ENCODE measurements at places on chromosomes 5 and 9.

- DNase-seq = no peak
Observed at GRCh38 chr5:116084287-116084691, 536 bp upstream of the COMMD10 start.

DNA sequence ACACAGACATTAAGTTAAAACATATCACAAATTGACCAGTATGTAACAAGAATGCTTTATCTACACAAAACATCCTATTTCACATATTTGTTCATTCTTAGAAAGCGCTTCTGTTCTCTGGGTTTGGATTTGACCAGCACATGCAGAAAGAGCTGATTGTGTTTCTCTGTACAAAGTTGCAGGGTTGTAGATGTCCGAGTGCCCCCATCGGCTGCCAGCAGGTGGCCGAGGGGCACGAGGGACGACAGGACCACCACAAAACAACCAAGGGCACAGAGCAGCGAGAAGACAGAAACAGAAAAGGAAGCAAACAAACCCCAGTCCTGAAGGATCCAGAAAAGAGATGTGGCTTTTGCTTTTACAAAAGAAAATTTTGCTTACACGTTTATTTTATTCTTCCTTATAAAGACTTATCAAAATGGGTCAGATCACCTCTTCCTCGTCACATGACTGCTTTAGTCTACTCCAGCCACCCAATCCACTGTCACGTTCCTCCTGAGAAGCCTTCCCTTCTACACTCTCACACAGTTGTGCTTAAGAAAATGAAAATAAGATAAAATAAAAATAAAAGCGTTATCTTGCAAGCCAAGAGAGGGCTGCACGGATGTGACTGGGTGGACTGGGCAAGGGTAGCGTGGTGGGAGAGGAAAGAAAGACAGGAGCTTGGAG, 9.5 kb downstream of the OTP start:
- DNase-seq = no peak

GRCh38 chr5:127923804-127924570, 159.6 kb upstream of the SLC12A2 start:
- DNase-seq = no peak

GRCh38 chr5:353612-354580, 32.4 kb downstream of the AHRR start:
- no peak for DNase-seq

- DNase-seq = no peak
Observed at GRCh38 chr9:92654481-92655301, 15.2 kb downstream of the IPPK start.

GRCh38 chr5:59873113-59873512, 20.4 kb downstream of the PDE4D start:
- DNase-seq = no peak

- DNase-seq = no peak
Observed at GRCh38 chr9:131426545-131426944, 32.7 kb downstream of the PRRC2B start.

DNA sequence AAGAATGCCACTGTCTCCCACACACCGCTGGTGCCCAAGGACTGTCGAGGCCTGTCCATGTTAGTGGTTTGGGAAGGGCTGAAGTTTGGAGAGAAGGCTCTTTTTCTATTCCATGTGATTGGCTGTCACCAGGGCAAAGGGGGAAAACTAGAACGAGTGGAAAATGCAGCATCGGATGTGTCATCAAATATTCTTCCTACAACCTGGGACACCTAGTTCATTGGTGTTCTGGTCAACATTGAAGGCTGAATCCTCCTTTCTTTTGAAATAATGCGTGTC, 53.2 kb downstream of the PIK3R1 start:
- no peak for DNase-seq

DNA sequence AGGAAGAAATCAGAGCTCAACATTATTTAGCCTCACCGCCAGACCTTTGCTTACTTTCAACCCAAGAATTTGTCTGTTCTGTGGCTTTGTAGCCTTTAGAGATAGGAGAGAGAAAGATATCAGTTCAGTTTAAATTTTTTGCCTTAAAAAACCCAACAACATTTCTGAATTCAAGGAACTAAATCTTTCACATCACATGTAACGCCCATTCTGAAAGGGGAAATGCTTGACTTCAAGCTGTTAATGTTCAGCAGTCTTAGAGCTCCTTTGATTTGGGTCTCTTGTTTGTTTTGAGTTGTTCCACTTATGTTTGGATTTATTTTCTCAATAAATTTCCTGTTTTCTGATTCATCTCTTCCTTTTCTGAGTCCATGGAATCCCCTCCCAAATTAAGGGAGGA, 294.5 kb downstream of the ARHGAP26 start:
- no peak for DNase-seq

- no peak for DNase-seq
Observed at GRCh38 chr5:158456756-158457155, 597.8 kb upstream of the CLINT1 start.

- no peak for DNase-seq
Observed at GRCh38 chr9:8156346-8156745, 356.8 kb upstream of the DMAC1 start.

DNA sequence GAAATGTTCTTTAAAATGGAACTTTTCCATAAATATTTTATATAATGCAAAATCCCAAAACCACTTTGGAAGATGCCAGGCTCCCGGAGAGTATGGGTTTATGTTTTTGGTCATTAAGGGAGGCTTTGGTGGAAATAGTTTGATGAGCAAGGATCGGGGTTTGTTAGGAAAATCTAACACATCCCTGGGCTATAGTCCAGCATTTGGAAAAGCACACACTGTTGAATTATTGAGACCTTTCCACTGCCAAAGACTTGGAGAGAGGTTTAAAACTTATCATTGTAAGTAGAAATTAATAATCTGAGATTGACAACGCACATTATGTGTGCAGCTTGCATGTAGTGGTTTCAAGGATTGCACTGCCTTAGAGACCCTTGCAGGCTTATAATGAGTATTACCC, 156.3 kb downstream of the PARP8 start:
- no peak for DNase-seq

- no peak for DNase-seq
Observed at GRCh38 chr5:158951436-158952247, 148.1 kb downstream of the EBF1 start.

- no peak for DNase-seq
Observed at GRCh38 chr5:114018186-114018585, 343.7 kb upstream of the KCNN2 start.

- no peak for DNase-seq
Observed at GRCh38 chr9:81850724-81851123, 77.5 kb upstream of the SPATA31D4 start.

DNA sequence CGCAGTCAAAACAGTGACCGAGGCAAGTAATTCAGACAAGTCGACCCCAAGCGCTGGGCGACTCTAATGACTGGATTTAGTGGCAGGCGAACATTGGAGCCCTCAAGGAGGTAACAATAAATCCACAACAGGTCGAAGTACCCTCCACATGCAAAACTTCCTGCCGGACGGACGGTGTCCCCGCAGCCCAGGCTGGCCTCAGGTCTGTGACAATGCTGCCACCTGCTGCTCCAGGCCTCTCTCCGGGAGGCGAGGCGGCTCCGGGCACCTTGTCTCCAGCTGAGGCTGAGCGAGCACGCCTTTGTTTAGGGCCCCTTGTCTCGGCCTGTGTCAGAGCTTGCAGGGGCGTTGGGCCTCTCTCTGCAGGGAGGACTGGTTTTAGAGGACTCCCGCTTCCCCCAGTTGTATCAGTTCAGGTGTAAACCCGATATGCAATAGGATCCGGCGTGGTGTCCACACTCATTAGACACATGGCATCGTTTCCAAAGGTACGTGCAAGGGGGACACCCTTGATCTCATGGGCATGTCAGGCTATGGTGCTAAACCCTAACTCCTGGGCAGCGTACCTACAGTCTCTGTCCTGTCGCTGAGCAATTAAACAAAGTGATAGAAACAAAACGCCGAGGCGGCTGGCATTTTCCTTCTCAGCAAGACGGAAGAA, 628.0 kb upstream of the ADAMTS16 start:
- DNase-seq = no peak

GRCh38 chr5:104789366-104789765, 1226.8 kb upstream of the NUDT12 start:
- DNase-seq = no peak

- DNase-seq = no peak
Observed at GRCh38 chr9:134329576-134329855, 3.3 kb downstream of the RXRA start.

GRCh38 chr9:130997925-130998596, 10.9 kb upstream of the LAMC3 start:
- no peak for DNase-seq

- DNase-seq = no peak
Observed at GRCh38 chr5:138686668-138687067, 66.6 kb upstream of the CTNNA1 start.

- DNase-seq = no peak
Observed at GRCh38 chr5:135211083-135211790, 177.2 kb upstream of the PITX1 start.

GRCh38 chr5:166346726-166347374, 1944.6 kb upstream of the WWC1 start:
- no peak for DNase-seq

DNA sequence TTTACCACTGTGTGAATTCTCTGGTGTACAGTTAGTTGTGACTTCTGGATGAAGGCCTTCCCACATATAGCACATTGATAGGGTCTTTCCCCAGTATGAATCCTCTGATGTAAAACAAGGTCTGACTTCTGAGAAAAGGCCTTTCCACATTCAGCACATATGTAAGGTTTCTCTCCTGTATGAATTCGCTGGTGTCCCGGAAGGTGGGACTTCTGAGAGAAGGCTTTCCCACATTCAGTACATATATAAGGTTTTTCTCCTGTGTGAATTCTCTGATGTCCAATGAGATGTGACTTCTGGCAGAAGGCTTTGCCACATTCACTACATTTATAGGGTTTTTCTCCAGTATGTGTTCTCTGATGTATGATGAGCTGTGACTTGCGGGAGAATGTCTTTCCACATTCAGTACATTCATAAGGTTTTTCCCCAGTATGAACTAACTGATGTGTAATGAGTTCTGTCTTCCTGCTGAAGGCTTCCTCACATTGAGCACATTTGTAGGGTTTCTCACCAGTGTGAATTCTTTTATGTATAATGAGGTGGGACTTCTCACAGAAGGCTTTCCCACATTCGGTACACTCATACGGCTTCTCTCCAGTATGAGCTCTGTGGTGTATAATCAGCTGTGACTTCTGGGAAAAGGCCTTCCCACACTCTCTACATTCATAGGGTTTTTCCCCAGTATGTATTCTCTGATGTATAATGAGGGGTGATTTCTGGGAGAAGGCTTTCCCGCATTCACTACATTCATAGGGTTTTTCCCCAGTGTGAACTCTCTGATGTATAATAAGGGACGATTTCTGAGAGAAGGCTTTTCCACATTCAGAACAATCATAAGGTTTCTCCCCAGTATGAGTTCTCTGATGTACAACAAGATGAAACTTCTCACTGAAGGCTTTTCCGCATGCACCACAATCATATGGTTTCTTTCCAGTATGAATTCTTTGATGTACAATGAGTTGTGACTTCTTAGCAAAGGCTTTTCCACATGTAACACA, 9.1 kb downstream of the ZNF300 start:
- no peak for DNase-seq

DNA sequence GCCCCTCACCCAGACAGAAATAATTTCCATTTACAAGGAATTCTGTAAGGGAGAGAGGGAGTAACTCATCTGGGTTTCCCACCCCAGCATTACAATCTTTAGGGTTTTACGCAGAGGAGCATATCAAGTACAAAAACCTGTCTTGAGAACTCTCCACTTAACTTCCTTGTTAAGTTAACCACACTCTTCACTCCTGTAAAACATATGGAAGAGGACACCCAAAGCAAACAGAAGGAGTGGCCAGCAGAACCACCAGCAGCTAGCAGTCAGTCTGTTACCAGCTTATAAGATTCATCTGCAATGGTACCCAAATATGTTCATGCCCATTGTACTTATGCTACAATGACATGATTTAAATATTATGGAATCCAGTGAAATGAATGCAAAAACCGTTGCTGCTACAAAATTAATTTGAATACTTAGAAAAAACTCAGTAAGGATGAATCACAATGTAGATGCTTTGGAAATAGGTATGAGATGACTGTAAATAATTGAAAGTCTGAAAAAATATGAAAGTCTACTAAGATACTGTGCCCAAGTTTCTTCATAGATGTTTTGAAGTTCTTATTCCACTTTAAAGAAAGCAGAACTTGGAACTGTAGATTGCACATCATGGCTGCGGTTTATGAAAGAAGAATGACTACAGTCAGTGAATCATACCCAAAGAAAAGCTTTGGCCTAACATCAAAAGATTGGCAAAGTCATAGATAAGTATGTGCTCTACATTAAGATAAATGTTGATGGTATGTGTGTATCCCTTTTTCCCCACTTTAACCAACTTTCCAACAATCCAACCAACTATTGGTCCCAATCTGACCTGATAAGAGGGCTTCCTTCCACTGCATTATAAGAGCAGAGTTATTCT, 233.6 kb downstream of the ACTL7B start:
- no peak for DNase-seq

- DNase-seq = no peak
Observed at GRCh38 chr5:78497573-78498533, 137.4 kb downstream of the SCAMP1 start.

- DNase-seq = no peak
Observed at GRCh38 chr9:71094708-71095251, 26.6 kb downstream of the TRPM3 start.

DNA sequence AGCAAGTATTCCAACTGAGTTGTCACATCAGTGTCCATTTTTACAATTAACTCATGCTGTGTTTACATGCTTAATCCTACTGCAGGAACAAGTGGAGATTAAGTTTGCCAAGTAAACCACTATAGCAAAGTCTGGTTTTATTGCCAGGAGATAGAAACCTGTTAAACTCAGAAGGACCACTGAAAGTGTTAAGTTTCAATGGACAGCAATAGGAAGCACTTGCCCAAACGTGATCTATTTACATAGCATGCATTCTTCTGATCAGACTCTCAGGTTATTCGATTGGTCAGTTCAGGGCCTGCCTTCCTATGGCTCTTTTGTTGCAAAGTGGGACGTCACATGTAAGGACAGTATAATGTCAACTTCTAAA, 28.0 kb upstream of the IFNK start:
- DNase-seq = no peak

DNA sequence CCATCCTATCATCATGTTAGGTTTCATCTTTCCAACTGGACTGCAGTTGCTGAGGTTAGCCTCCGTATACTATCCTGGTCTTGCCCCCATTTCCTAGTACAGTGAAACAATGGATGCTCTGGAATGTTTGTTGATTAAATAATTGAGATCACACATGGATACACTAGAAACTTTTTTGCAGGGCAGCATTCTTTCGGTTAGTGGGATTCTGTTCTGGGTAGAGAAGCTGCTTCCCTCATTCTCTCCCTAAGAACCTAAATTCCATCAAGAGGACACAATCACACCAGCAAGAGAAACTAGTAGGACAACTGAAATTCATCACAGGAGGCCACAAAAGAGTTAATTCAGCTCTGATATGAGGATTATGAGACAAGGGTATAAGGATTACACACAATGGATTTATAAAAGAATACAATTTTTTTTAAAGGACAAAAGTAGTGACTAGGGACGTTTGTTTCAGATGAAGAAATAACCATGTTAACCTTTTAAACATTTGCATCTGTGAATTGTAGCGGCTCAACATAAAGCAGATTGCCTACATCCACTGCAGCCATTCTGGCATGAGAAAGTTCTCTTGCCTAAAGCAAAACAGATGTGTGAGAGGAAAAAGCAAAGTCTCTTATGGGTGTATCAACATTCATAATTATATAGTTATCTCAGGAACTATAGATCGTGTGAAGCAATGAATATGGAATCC, 162.7 kb upstream of the LHFPL2 start:
- DNase-seq = no peak

All from stimulated activated CD8-positive, alpha-beta memory T cell treated with anti-CD3 and anti-CD28 coated beads, Interleukin-12 subunit alpha, Interleukin-12 subunit beta, amount 100 ng/mL, for 1 hour (primary cell).